ENCODE measurements at places on chromosomes 16 and 17. TPM values are rescaled to one million over a fixed set of nuclear protein-coding genes. Genes with fewer than 3 reads are reported as not detected.
A peak's percentile ranks its signal among the peaks of the same experiment; 100 is the strongest.

Gene ANKS3
- total RNA-seq: 22.0 TPM

DNA sequence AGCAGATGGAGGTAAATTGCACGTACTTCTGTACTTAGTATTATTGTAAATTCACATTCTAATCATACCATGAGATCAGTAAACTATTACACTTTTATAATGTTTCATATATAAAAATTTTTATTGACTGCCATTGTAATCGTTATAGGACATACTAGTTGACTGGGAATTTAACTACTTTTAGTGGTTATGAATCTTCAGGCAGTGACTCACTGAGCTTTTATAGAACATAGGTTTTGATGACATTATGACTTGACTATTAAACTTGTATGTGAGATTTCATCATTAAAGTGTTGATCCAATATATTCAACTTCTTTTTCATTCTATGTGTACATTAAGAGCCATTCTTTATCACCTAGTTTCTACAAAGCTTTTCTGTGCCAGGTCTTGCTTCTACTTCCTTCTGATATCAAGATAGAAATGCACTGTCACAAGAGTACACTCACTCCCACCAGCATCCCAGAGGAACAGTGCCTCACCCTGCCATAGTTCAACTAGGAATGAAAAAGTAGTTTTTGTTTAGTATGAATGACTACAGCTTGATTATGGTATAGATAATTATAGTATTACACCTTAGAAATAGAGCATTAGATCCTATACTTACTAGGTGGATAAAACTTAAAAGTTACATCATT lies 142.4 kb upstream of the RBL2 start:
- no peak for DNase-seq

DNA sequence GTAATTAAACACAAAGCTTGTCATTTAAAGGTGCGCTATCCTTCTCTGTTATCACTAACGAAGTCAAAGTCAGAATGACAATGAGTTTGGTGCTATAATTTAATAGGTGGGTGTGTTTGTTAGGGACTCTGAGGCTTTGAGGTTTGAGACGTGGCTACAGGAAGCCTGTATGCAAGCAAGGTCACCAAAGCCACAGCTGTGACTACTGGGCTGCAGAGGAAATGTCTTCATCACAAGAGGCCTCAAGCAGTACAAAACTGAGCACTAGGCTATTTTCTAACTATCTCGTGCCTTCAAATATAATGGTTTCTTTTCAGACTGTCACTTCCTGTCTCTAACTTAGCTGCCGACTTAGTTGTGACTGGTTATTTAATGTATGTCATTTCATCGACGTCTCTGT lies 141.2 kb downstream of the AATF start:
- no peak for DNase-seq

- DNase-seq: no peak
Measured at GRCh38 chr16:11372829-11373306, 27.6 kb downstream of the RMI2 start.

DNA sequence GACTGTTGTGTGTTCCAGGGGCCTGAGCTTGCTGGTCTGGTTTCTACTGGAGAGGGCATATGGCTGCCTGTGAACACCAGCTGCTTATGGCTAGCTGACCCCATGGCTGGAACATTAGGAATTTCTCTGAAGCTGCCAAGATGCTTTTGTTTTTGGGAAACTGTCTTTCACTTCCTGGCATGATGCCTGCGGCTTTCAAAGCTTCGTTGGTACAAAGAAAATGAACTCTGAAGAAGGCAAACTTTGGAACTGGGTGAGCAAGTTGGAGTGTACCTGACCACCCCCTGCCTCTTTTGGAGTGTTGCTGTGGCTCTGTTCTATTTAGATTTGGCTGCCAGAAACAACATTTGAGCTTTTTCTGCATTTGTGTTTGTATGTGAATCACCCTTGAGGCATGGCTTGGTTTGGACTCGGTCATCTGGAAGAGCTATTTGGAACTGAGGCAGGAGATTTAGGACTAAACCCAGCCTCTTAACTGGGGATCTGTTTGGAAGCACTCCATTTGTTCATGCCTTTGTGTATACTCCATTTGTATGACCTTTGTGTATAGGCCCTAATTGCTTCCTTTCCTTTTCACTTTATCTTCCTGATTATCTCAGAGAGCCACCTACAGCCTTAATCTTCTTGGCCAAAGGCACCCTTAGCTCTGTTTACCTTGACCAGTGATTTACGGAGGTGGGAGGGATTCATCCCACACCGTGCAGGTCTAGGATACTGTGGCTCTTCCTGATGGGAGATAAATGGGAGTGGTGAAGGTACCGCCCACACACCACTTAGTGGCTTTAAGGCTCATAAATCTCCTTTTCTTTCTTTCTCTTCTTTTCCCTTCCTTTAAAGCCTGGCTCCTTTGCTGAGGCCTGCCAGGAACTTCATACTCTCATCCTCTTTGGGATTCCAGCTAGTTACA lies 7.3 kb upstream of the CPHXL start:
- DNase-seq: peak; percentile 97

DNA sequence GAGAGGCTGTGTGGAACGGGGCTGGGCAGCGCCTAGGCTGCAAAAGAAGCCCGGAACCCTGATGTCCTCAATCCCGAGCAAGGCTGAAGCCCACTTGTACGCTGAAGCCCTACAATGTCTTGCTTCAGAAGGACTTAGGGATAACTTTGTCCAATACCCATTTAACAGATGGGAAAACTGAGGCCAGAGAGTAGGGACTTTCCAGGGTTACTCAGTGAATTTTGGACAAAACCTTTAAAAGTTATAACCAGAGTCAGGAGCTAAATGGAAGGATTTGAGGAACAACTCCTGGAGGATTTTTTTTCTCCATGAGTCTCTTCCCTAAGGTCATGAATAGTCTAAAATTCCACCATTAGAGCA lies 161.2 kb downstream of the IRX5 start:
- no peak for DNase-seq

DNA sequence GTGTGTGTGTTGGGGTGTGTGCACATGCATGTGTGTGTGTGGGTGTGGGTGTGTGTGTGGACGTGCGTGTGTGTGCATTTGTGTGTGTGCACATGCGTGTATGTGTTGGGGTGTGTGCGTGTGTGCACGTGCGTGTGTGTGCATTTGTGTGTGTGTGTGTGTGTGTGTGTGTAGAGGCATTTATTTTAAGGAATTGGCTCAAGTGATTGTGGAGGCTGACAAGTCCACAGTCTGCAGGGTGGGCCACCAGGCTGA lies 37.9 kb upstream of the JPH3 start:
- no peak for DNase-seq

- peak; percentile 95 for DNase-seq
Measured at GRCh38 chr17:77882481-77883212, 75.9 kb upstream of the TNRC6C start.

- no peak for DNase-seq
Measured at GRCh38 chr16:87310610-87311009, 6.6 kb downstream of the C16orf95 start.

DNA sequence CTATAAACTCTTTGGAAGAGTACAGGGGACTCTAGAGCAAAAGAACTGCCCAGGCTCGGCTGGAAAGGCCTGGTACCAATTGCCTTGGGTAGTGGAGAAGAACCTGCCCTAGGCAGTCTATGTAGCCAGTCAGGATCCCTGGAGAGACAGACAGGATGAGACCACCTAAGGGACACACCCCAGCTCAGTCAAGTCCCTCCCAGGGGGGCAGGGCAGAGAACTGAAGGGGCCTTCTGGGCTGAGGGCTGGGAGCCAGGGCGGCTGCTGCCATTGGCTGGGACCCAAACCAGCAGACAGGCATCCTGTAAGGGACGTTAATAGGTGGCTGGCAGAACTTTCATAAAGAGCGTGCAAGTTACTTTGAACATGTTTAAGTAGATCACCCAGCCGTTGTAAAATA lies 12.8 kb upstream of the SLC38A8 start:
- no peak for DNase-seq

GRCh38 chr16:72989579-72990551 lies 58.1 kb downstream of the ZFHX3 start:
- peak; percentile 93 for DNase-seq

Gene SPIRE2
- 7.1 TPM for total RNA-seq

Gene CIAO2B
- 12.8 TPM for total RNA-seq

Gene SLC12A3
- total RNA-seq: not detected

DNA sequence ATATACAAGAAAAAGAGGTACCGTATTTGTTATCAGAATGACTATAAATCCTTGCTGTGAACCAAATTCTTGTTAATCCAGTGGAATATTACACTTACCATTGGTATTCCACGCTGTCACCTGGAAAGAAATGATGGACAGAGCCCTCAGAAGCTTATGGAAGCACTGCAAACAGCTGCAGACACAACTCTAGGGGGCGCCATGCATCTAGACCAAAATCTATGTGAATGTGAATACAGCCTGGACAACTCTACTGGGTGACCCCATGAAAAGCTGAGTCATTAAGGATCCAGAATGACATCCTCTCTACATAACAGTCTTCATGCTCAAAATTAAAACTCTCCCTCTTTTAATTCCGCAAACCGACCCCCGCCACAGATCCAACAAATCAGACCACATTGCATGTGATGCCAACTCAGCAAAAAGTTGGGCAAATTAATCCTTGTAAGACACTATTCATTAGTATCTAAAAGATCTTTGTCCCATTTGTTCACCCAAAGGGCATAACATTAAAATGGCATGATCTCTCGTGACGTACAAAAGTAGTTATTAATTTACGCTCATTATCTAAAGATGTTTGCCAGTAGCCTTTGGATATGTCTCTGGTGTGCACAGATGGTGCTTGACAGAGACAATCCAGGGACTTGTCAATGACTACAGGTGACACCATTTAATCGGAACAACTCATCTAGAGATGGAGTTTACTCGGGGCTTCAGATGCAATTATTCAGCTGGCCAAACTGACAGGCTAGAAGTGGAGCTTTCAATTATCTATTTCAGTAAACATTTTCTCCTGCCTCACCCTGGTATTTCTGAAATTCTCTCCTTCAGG lies 552.7 kb upstream of the PSMD7 start:
- no peak for DNase-seq

- peak; percentile 25 for DNase-seq
Measured at GRCh38 chr17:74211141-74211911, 2.0 kb upstream of the TTYH2 start.

Gene NPIPB2
- 0.63 TPM for total RNA-seq

DNA sequence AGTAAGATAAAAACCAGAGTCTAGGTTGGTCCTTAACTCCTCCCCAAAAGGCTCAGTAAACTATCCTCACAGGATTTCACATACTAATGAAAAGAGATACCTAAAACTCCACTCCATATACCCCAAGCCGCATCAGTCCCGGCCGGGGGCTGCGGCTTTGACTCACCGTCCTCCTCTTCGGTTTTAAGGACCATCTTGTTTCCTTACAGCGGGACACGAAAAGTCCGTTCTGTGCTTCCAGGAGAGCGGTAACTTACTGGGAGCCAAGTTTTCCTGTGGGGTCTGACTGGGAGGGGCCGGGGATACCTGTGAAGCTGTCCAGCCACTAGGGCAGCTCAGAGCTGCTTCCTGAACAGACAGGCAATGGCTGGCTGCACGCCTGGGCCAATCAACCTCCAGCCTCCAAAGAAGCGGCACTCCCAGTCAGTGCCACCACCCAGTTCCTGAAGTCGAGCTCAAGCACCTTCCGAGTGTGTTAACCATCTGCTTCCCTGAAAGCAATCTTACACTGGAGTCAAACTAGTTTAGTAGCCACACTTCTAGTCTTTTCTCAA lies 45.5 kb downstream of the CYTH1 start:
- peak; percentile 57 for DNase-seq

Gene CNTNAP4
- total RNA-seq: 0.49 TPM

Gene FAM117A
- 1.1 TPM for total RNA-seq

GRCh38 chr17:82592289-82592766 lies 55.9 kb downstream of the WDR45B start:
- DNase-seq: no peak

DNA sequence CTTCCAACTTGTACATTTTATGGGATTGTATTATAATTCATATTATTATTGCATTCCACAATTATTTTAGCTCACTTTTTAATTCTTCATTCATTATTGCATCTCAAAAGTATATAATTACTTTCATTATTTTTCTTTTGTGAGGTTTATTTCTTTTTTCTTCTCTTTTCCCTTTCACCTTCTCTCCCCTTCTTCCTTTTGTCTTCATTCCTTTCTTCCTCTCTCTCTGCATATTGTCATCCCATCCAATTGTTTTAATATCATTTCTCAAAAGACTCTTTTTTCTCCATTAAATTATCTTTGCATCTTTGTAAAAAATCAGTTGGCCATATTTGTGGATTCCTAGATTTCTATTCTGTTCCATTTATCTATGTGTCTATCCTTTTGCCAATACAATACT lies 17.3 kb downstream of the DYNLL2 start:
- DNase-seq: no peak

Gene SEZ6L2
- total RNA-seq: 1.4 TPM

Gene HOXB7
- 0.18 TPM for total RNA-seq

Gene MC1R
- 8.1 TPM for total RNA-seq

Gene C16orf74
- 12.0 TPM for total RNA-seq

DNA sequence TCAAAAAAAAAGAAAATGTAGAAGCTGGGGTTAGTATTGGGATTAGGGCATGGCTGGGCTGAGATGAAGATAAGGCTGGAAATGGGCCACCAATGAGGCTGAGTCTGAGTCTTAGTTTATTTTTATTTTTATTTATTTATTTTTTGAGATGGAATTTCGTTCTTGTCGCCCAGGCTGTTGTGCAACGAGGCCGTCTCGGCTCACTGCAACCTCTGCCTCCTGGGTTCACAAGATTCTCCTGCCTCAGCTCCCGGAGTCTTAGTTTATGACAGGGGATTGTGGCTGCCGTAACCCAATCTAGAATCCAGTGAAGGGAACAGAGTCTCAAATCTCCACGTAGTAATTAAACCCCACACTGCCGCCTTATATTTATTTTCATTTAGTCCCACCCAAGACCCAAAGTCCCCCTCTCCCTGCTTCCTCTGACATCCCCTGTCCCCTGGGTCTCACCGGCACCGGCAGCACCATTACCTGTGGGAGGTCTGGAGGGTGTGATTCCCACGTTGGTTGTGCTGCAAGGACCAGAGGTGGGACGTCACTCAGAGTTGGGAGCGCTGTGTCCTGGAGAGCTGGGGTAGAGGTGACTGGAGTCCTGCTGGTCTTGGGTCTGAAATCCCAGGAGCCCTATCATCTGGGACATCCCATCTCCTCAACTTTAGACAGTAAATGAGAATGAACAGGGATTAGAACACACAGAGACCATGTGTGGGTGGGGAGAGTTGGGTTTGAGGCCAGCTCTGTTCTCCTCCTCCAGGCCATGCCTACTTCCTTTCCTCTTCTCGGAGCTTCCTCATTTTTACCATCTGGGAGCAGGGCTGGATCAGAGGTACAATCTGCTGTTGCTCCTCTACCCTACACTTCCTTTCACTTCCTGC lies at the start of gene CLEC10A:
Gene CLEC10A, minus strand, starts transcription at position 671 of the 875 bp plus-strand sequence. CDS start 1,439 bp downstream, outside the sequence.
- no peak for DNase-seq

Gene HBA1
- not detected for total RNA-seq

DNA sequence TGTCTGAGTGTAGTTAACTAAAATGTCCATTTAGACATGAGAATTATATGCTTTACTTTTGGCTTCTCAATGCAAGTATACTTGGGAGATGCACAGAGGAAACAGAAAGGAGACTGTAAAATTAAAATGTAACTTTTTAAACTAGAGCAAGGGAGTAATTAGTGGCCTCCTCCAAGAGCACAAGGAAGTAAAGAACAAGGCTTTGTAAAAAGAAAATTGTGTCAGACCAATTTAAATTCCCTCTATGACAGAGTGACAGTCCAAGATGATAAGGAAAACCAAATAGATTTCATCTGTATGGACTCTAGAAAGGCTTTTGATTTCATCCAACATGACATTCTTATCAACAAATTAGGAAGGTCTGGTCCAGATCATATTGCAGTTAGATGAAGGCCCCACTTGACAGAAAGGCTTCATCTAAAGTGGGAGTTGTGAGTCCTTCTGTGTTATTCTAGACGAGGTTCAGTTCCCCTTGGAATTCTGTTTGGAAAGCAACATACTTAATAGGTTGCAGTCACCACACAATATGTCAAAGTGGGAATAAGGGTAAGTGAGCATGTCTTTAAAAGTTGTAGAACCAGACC lies 6.5 kb upstream of the CAPNS2 start:
- no peak for DNase-seq

Gene LRRC75A
- total RNA-seq: 6.1 TPM

Gene KLHL10
- total RNA-seq: 0.09 TPM

Data from fibroblast of the aortic adventitia (primary cell).